NCI-H526 (cell line): ENCODE measurements at places on chromosomes 1 and 21.

DNA sequence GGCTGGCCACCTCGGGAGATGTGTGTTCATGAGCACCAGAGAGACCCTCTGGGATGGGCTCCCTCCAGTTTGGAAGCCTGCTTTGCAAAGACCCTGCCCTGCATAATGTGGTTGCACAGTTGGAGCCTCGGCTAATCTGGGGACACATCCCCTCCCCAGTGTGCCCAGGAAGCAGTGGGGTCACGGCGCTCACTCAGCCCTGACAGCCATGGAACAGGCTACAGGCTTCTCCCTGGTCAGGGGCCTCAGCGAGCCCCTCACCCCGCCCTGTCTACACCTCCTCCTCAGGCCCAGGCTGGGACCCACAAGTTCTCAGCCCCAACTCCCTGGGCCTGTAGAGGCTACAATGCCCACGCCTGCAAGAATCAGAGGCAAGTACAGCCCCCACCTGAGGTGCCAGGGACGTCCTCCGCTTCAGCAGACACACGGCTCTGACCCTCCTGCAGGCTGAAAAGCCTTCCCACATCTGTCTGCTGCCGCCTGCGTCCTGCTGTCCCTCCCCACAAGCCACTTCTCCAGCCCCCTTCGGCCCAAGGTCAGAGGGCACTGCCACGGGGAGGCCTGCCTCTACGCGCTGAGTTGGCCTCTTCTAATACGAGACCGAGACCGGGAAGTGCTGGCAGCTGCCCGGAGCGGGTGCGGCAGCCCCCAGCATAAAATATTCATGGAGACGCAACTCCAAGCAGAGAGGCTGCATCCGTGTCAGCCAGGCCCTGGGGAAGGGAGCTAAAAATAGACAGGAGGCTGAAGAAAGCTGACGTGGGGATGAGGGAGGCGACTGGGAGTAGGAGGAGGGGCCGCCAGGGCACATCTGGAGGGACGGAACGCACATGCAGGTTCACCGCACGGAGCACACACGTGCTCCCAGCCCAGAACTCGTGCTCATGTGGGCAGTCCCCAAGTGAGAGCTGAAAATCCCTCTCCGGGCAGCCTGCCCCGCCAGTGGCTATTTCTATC, 15.2 kb upstream of the GPR153 start:
- DNase-seq, result peak; percentile 81

DNA sequence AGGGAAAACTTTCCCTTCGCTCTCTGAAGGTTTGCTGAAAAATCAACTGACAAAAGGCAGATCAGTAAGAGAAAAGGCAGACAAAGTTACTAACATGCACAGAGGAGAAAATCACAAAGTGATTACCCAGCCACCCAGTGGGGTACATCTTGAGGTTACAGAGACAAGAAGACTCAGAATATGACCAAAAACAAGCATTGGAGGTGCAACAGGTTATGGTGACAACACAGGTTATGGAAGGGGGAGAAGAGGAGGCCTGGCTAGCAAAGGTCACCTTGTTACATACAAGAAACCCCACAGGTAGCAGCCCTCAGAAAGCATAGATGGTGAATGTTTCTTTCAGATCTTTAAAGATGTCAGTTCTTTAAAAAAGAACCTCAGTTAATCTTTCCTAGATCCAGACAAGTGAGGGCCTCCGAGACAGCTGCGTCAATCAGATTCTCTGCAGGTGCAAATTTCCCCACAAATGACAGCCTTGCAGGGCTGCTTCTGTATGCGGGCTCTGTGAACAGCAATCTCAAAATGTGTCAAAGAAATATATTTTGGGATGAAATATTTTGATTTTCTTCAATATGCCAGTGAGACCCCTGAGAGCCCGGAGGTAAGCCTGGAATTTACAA, 207.6 kb upstream of the RAB4A start:
- DNase-seq, result no peak

GRCh38 chr1:29224356-29224837, 6.3 kb downstream of the MECR start:
- no peak for DNase-seq

GRCh38 chr1:235617808-235618207, 31.8 kb downstream of the GNG4 start:
- DNase-seq, result no peak

- peak; percentile 79 for DNase-seq
Observed at GRCh38 chr1:205449750-205450443, 5.9 kb downstream of the BLACAT1 start.

GRCh38 chr1:167797015-167797414, 75.2 kb downstream of the MPZL1 start:
- no peak for DNase-seq

- no peak for DNase-seq
Observed at GRCh38 chr1:95655321-95656020, 421.5 kb downstream of the RWDD3 start.

DNA sequence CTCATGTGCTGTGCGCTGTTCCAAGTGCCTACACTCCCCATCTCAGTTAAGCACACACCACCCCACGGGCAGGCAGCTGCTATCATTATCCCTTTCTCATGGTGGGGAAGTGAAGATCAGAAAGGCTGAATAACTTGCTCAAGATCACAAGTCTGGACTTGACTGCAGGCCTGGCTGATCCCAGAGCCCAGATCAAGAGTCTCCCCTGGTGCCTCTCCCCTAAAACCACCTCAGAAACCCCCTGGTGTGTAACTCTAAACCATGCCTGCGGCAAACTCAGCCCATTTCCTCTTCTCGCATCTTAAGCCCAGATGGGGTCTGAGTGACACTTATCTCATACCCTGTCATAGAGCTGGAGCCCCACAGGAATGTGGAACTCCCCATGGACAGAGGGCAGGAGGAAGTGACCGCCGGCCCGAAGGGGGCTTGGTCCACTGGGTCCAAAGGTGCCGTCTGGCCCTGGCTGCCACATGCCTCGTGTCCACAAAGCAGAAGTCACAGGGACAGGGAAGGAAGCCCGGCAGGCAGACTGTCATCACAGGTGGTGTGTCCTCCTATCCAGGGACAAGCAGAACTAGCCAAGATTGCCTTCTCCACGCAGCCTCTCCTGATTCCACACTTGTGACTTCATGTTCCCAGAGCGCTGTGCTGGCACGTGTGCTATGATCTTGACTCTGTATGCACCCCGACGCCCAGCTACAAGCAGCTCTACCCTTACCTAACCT, 92.1 kb downstream of the SYF2 start:
- no peak for DNase-seq
